Iris pigment epithelial cell (primary cell): ENCODE measurements at places on chromosomes 6 and 20.

DNA sequence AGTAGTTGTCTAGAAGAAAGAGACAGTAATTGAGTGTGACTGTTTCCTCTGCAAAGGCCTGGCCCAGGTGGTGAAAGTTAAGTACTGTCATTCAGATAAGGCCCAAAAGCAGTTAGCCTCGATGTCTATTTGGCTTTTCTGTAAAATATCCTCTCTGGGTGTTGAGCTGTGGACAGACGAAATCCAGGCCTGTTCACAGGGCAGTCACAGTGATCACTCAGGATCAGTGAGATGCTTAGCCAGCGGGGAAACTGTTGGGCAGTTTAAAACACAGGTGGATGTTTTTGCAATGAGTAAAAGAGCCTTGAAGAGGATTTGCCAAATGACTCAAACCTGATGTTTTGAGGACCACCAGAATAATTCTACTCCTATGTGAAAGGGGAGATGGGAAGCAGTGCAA lies 22.0 kb upstream of the PRDM1 start:
- no peak for DNase-seq

- peak; percentile 18 for DNase-seq
Measured at GRCh38 chr6:147752689-147753403, 244.4 kb downstream of the SAMD5 start.

- DNase-seq: no peak
Measured at GRCh38 chr6:111159633-111160032, 72.3 kb downstream of the SLC16A10 start.

DNA sequence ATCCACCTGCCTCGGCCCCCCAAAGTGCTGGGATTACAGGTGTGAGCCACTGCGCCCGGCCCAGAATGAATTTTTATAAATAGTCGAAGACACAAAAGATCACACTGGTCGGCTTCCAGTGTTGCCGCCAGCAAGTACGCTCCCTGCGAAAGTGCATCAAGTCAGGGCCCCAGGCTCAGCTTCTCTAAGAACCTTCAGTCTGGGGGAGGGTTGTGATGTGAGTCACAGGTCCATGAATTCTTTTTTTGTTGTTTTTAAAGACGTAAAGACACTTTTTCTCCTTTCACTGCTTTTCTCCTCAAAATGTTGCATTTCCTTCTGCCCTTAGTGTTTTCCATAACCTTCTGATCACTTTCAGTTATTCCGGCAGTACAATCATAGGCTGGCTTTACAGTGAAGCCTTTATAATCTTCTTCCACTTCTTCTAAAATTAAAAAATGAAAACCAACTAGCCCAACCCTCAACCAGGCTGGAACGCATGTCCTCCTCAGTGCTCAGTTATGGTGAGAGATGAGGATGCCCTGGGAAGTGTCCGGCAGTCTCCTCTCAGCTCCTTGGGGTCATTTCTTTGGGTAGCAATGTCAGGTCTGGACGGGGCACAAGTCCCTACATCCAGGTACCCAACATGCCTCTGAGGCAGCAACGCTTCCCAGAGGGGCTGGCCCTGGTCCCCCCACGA lies 66.6 kb downstream of the CSE1L start:
- peak; percentile 62 for DNase-seq

DNA sequence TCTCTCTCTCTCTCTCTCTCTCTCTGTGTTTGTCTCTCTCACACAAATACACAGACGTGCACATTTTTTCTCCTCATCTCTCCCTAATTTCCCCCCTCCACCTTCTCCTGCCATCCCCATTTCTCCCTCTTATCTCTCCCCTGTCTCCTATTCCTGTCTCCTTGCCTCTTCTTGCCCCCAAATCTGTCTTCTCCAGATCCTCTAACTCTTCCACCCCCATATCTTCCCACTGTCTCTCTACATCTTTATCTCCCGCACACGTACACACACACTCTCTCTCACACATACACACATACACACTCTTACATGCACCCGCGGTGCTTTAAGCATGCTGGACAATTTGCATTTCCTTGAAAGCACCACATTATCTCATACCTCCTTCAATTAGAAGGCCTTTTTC lies 15.9 kb downstream of the KIZ start:
- no peak for DNase-seq
